Epithelial cell of proximal tubule (primary cell): ENCODE measurements at places on chromosomes 1 and 21. TPM values are rescaled to one million over a fixed set of nuclear protein-coding genes. Genes with fewer than 3 reads are reported as not detected.
A peak's percentile ranks its signal among the peaks of the same experiment; 100 is the strongest.

GRCh38 chr1:154641534-154641933 is 33.5 kb upstream of the ADAR start:
- DNase-seq: no peak

DNA sequence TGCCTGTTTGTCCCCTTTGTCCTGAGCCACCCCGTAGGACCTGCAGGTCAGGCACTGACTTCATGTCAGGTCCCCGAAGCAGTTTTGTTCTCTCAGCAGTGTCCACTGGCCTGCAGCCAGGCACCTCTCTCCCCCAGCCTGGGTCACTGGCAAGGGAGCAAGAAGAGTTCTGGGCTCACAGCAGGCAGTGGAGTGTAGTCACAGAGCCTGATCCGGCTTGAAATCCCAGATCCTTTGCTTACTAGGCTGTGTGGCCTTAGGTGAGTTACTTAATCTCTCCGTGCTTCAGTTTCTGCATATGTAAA is 34.2 kb downstream of the L1TD1 start:
- DNase-seq: no peak

The HOOK1 gene
- total RNA-seq: 3.6 and 4.2 TPM in 2 replicates

The IRF6 gene
- 12.9 and 43.8 TPM in 2 replicates for total RNA-seq

The VANGL1 gene
- total RNA-seq: 16.1 and 20.3 TPM in 2 replicates

DNA sequence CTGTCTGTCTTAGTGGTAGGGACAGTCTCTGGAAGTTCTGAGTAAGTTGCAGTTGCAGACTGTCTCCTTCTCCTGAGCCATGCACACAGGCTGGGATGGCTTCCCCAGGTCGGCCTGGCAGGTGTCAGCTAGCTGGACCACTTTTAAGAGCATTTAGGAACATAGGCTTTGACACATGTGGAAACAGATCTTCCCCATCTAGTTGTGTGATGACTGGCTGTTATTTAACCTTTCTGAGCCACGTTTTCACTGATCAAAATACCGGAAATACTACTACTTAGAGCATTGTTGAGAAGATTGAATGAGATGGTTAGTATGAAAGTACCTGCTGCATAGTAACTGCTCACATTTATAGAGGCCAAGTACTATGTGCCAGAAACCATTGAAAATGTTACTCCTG is 6.2 kb upstream of the MAPKAPK2 start:
- DNase-seq: no peak

- no peak for DNase-seq
These were observed 10.3 kb upstream of the C1orf198 start for GRCh38 chr1:230878591-230878990.

The FOXD3 gene
- not detected in 2 replicates for total RNA-seq

GRCh38 chr1:200291106-200291505 is 118.7 kb downstream of the ZNF281 start:
- no peak for DNase-seq

DNA sequence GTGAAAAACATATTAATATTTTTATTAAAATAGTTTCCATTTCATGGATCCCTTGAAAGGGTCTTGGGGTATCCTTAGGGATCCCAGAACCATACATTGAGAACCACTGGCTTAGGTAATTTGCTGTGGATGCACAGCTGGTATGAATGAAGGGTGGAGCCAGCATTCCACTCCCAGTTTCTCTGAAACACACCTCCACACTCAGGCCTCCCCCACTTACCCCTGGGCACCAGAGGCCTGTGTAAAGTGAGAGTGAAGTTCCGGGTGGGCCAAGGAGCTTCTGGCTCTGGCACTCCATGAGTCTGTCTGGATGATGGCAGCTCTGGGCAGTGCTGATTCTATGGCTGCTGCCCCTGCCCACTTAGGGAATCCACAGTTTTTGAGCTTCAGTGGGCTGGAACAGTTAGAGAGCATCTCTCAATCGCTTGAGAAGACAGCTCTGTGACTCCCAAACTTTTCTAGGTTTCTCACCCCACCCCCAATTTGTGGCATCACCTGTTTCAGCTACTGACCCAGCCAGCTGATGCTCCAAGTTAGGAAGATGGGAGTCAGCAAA is 57.8 kb upstream of the CD1D start:
- DNase-seq: no peak

GRCh38 chr1:214002060-214002459 is 14.3 kb downstream of the PROX1 start:
- no peak for DNase-seq

- peak; percentile 7 for DNase-seq
These were observed 145.5 kb downstream of the TBX15 start for GRCh38 chr1:118842452-118843201.

The TMEM269 gene
- total RNA-seq: not detected in 2 replicates

DNA sequence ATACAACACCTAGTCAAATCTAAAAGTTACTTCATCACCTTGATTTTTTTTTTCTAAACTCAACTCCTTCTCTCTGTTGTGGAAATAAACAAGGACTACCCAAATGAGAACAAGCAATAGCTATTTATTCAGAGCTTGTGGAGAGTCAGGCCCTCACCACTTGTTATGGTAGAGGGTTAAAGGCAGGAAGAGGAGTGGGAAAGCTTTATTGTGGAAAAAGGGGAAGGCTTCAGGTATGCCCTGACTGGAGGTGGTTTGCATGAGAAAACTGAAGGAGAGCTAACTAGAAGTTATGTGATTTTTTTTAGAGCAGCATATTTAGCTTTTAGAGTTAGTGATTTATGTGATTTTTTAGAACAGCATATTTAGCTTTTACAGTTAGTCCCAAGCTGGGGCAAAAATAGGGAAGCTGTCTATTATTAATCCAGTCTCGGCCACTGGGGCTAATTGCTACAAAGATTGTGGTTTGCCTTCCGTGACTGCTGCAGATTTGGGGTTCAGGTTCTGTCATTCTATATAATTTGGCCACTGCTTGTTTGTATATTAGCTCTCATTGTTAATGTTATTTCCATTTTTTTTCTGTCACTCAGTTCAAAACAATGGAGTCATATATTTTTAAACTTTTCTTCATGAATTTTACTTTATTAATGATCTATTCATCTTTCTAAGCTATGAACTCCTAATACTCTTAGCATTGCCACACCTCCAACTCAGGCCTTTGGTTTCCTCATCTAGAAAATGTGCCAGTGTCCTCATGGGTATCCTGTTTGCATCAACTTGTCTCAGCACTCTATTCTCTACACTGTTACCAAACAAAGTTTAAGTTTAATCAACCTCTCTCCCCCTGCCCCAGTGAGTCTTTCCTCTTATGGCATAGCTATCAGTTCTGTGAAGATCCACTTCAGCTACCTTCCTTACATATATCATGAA is 713.0 kb downstream of the BRINP3 start:
- DNase-seq: no peak

DNA sequence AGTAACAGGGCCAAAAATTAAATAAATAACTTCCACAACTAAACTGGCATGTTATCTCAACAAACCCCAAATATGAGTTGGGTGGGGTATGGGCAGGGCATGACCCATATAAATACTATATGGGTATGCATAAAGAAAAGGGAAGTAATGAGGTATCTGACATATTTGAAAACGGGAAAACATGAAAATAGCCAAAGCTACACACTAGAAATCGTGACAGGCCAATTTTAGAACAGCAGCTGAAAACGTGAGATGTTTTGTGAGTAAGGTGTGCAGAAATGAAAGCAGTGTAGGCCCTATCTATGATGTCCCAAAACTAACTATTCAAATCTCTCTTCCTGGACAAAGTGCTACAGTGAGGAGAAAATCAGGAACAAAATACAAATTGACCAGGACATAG is 537.9 kb upstream of the NR5A2 start:
- no peak for DNase-seq

The KCNQ4 gene
- total RNA-seq: 1.0 and 2.2 TPM in 2 replicates

DNA sequence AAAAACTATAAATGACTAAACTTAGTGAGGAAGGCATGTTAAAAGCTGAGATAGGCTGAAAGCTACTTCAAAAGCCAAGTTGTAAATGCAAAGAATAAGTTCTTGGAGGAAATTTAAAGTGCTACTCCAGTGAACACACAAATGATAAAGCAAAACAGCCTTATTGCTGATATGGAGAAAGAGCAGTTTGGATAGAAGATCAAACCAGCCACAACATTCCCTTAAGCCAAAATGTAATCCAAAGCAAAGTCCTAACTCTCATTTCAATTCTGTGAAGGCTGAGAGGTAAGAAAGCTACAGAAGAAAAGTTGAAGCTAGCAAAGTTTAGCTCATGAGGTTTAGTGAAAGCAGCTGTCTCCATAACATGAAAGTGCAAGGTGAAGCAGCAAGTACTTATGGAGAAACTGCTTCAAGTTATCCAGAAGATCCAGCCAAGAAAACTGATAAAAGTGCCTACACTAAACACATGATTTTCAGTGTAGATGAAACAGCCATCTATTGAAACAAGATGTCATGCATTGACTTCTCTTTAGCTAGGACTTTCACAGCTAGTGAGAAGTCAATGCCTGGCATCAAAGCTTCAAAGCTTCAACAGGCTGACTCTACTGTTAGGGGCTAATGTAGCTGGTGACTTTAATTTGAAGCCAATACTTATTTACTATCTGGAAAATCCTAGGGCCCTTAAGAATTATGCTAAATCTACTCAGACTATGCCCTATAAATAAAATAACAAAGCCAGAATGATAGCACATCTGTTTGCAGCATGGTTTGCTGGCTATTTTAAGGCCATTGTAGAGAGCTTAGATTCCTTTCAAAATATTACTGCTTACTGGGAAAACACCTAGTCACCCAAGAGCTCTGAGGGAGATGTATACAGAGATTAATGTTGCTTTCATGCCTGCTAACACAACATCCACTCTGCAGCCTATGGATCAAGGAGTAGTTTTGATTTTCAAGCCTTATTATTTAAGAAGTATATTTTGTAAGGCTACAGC is 188.6 kb downstream of the EIF4G3 start:
- DNase-seq: no peak

DNA sequence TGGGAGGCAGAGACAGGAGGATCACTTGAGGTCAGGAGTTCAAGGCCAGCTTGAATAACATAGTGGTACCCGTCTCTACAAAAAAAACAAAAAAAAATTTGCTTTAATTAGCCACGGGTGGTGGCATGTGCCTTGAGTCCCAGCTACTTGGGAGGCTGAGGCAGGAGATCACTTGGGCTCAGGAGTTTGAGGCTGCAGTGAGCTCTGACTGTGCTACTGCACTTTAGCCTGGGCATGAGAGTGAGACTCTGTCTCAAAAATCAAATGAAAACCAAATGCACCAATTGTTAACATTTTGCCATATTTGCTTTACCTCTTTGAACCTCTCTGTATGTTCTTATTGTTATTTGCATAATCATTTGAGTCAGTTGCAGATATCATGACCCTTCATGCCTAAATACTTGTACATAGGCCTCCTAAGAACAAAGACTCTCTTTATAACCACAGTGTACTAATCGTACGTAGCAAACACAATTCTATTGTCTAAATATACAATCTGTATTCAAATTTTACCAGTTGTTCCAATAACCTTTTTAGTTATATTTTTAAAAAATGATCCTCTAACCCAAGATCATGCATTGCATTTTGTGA is 8.5 kb upstream of the NID1 start:
- no peak for DNase-seq

- DNase-seq: no peak
These were observed 19.5 kb upstream of the PWP2 start for GRCh38 chr21:44087426-44088400.

The ARHGAP30 gene
- 0.06 and 0.07 TPM in 2 replicates for total RNA-seq

DNA sequence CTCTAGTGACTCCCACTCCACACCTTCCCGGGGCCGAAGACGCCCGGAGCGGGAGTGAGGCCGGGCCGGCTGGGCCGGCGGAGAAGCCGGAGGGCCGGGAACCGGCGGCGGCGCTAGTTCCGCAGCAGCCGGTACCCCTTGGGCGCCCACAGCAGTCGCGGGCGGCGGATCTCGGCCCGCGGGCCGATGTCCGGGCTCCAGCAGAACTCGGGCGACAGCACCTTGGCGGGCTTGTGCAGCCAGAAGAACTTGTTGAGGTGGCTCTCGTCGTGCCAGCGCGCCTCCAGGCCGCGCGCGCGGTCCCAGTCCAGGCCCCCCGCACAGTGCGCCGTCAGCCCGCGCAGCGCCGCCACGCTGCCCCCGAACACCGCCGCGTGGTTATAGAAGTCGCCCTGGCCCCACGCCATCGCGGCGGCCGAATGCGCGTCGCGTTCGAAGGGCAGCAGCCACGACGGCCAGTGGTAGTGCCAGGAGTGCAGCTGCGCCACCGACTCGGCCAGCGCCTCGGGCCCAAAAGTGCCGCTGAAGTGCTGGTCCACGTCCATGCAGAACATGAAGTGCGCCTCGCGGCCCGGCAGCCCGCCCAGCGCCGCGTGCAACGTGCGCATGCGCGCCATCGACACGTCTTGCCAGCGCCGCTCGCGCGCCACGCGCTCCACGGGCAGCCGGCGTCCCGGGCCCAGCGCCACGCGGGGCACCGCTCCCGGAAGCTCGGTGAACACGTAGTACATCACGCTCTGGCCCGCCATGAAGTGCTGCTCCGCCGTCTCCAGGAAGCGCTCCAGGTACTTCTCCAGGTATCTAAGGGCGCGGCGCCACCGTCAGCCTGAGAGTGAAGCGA is 14.0 kb downstream of the A3GALT2 start:
- DNase-seq: no peak

DNA sequence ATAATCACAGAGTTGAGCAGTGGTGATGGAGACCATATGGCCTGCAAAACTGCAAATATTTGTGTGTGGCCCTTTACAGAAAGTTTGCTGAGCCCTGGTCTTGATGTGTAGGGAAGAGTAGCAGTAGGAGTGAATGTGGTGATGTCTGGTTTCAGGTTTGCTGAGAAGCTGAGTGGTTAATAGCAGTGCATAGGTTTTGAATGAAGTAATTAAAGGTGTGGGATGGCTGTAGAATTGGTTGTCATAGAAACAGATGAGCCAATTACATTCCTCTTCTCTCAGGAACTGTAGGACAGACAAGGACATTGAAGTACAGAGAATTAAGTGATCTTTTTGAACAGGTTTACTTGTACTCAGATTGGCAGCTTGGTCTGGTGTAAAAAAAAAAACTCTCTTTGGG is 37.4 kb downstream of the PRDM2 start:
- DNase-seq: no peak

The HIPK1 gene
- 12.7 and 19.2 TPM in 2 replicates for total RNA-seq

The GRIK1 gene
- total RNA-seq: not detected in 2 replicates

GRCh38 chr1:218886101-218886871 is 287.4 kb upstream of the LYPLAL1 start:
- no peak for DNase-seq

DNA sequence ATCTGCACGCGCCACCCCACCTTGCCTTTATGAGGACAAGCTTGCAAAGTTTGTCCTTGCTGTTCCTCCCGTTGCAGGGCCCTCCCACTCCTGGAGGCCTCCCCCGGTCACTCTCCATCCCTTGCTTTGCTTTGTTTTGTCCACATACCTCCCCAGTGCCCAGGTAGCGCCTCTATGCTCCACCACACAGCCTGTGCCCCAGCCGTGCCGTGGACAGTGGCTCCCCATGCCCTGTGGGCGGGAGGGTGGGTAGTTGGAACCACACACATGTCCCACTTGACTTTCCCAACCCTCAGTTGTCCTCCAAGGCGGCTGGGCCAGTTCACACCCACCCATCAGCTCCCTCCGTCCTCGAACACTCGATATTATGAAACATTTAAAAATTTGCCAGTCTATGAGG is 24.6 kb downstream of the SLX9 start:
- DNase-seq: no peak

DNA sequence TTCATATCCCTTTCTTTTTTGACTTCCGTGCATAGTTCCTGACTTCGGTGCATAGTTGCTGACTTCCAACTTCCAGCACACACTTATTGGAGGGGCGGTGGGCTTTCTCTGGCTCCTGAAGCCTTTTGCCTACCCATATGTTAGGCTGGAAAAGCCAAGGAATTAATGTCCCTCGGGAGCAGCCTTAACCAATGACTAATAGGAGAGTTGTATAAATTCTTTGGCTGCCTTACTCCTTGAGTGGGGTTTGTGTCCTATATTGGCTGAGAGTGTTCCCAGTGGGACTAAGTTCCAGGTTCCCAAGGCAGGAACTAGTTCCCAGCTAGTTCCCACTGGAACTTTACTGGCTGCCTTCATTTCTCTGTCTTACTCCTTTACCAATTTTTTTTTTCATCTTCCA is 105.7 kb downstream of the ZNF326 start:
- no peak for DNase-seq

The MAN1C1 gene
- total RNA-seq: 0.63 and 1.2 TPM in 2 replicates
